ENCODE measurements at places on chromosomes 6 and 20.

DNA sequence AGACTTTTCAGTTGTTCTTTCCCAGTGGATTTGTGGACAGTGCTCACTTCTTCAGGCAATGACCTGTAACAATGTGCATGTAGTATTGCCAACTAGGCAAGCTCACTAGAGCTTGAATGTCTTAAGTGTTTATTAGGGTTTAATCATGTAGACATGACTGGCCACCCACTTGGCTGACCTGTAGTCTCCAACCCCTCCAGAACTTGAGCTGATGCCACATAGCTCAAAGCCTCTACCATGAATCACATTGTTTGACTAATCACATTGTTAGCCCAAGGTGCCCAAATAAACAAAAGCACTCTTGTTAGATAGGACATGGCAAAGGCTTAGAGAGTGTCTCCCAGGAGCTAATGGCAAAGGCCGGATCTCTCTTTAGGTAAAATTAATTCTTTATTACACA, 272.7 kb downstream of the GRIK2 start:
- DNase-seq: no peak

DNA sequence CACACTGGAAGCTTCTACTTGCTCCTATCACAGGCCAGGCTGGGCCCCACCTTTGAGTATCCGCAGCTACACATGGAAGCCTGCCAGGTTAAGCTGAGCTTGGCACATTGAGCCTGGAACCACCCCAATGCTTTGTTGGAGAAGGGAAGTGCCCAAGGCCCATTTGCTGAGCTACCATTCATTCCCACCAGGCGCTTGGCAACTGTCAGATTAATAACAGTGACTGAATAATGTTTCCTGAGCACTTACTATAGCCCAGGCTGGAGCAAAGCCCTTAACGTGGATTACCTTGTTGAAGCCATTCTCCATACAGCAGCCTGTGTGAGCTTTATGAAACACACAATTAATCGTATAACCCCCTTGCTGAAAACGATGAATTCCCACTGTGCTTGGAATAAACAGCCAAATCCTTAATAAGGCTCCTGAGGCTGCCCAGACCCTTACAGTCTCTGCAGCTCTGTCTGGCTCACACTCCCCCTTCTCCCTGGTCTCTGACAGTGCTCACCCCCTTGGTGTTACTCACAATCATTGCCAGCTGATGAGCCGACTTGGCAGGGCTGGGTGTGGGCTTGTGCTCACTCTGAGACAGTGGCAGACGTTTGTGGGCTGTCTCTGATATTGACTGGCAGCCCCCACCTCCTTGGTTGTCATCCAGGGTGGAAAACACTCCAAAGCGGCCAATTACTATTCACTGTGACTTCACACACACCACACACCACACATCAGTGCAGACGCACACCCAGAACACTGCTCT, 357.1 kb downstream of the MAFB start:
- DNase-seq: no peak

GRCh38 chr6:70371454-70372105, 41.7 kb upstream of the FAM135A start:
- DNase-seq: no peak

DNA sequence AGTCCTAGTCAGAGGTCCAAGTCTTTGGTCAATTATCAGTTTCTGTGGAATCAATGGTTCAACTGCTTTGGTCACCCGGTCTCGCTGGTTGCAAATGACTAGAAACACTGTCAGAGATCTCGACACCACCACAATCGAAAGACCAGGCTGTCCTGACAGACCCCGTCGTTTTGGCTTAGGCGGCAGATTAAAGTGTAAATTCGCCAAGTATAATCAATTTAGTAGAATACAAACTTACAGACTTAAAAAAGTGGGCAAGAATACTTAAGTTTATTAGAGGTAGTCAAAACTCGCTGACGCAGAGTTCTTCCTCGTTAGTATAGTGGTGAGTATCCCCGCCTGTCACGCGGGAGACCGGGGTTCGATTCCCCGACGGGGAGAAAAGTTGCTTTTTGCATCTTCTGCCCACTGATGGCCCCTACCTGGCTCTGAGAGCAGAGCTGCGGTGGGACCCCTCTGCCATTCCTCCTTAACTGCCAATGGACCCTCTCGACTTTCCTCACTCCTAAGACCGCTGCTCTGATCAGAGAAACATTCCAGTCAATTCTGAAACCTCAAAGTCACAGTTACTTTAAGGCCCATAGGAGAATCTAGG, 30.6 kb upstream of the ZNF184 start:
- peak; percentile 79 for DNase-seq

DNA sequence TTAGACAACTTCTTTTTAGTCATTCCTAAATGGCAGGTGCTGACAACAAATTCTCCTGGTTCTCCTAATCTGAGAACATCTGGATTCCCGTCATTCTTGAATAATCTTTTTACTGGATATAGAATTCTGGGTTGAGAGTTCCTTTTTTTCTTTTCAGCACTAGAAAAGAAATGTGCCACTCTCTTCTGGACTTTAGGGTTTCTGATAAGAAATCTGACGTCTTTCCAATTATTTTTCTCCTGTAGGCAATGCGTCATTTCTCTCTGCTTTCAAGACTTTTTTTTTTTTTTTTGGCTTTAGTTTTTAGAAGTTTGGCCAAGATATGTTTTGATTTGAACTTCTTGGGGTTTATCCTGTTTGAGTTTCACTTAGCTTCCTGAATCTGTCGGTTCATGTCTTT, 66.1 kb upstream of the RNF24 start:
- no peak for DNase-seq

GRCh38 chr6:14067656-14068055, 49.9 kb upstream of the CD83 start:
- peak; percentile 54 for DNase-seq

DNA sequence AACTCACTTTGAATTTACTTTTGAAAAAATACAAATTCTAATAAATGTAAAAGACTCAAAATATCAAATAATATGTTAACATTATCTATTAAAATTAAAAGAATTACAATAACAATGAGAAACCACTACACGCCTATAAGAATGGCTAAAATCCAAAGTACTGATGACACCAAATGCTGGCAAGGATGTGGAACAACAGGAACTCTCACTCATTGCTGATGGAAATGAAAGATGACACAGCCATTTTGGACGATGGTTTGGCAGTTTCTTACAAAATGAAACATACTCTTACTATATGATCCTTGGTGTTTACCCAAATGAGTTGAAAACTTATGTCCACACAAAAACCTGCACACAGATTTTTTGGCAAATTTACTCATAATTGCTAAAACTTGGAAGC, 15.6 kb upstream of the STX11 start:
- no peak for DNase-seq

DNA sequence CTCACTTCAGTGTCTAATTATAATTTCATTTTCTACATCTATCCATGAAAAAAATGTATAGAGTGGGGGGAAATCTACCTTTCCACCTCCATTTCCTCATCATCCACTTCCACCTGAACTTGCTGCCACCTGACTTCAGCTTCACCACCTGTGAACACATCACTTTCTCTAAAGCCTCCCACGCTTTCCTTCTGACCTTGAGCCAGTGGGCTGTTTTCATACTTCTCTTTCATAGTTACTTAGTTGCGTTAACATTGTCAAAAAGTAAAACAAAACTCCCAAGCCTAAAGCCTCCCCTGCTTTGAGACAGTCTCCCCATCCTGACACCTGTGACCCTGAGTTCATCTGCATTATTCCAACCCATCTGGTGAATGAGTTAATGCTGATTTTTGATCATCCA, 47.3 kb downstream of the KLHL31 start:
- no peak for DNase-seq

DNA sequence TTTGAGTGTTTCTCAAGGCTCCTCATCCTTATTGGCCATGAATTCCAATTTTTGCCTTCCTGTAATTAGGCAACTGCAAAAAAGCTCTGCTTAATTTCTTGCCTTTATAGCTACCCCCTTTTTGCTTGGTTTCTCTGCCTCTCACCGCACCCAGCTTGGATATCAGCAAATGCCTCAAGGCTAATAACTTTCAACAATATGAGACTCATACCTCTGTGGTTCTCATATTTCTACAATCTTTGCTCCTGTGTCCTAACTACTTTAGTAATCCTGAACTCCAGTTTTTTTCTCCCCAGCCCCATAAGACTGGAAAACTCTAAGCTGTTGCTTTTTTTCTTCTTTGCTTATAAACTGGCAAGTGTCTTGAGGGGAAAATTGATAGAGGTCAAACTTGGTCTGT, 88.8 kb downstream of the EYA2 start:
- DNase-seq: no peak

GRCh38 chr6:113482771-113483170, 374.4 kb upstream of the MARCKS start:
- no peak for DNase-seq

DNA sequence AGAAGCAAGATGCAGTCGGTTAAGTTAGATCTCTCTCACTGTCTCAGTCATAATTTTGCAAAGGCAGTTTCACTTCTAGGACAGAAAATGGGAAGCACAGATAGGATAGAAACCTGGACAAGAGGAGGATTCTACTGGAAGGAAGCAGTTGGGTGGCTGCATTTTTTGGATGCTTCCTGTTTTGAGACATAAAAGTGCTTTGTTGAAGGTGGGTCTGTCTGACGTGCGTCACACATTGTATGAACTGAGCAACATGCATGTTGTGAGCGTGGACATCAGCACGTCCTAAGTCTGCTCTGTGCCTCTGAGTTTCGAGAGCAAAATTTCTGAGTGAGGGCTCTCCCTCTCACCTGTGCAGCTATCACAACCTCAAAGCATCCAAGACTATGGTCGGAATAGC, 68.7 kb upstream of the SNX9 start:
- DNase-seq: no peak

DNA sequence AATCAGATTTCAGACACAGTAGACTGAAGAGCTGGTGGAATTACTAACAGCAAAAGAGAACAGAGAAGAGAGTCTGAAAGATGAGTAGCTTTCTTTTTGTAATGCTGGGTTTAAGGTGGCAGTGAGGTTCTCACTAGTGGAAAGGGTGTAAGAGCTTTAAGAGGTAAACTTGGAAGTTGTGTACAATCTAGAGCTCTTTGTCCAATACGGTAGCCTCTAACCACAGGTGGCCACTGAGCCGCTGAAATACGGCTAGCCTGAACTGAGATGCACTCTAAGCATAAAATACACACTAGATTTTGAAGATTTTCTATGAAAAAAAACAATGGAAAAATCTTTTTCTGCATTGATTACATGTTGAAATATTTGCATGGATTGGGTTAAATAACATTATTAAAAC, 4.0 kb downstream of the ELOVL2 start:
- DNase-seq: no peak

DNA sequence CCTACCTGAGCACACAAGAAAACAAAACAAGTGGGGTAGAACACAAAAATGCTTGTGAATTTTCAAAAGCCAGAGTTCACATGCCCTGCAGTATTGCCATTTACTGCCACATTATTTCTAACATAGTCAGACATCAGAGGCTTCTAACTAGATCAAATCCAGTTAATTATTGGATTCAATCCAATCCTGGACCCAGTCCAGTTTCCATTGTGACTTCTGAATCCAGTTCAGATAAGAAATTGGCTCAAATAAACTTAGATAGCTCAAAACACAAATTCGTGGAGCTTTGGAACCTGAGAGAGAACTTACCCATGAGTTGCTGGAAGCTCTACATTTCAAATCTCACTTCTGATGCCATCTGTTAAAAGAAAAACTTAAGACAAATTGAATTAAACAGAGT, 85.2 kb upstream of the ANKEF1 start:
- DNase-seq: no peak

DNA sequence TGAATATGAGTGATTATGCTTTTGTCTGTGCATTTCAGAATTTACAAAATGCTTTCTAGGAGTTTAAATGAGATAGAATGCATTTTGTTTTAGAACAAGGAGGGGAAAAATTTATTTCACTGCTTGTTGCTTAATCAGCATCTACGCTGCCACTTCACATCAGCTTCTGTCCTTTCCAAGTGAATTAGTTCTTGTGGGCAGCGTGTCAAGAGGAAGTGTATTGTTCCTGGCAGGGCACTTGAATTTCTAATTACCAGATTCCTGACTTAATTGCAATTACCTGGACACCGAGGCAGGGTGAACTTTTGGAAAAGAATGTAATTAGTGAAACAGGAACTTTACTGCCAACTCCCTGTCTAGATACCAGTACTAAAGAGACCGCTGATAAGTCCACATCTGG, 263.5 kb downstream of the TMEM242 start:
- no peak for DNase-seq

DNA sequence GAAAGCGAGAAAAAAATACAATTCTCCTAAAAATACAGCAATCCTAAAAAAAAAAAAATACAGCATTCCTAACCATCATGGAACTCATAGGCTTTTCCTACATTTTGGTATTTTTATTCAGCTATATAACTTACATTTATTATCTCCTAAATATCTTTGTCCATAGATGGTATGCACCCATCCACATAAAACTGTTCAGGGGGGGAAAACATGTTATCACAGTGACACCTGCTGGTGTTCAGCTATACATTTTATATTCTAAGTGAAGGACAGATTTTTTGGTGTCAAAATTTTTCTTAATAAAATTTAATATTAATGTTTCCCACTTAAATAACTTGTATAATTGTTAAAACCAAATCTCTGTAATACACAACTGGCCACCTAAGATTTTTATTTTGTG, 58.0 kb downstream of the BLOC1S5 start:
- DNase-seq: no peak

- DNase-seq: peak; percentile 45
Measured at GRCh38 chr6:132058975-132059374, 107.8 kb upstream of the CCN2 start.

DNA sequence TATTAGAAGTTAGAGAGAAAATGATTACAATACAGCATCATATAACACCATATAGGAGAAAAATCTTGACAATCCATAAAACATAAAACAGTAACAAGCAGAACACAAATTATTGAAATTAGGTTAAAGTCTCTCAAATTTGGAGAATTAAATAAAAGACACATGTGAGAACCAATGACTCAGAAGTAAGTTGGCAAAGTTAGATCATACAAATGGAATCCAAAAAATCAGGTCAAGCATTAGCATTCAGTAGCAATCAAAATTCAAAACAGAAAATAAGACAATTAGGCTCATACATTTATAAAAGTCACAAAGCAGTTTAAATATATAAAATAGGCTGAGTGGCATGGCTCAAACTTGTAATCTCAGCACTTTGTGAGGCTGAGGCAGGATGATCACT, 775.6 kb downstream of the PHF3 start:
- no peak for DNase-seq

DNA sequence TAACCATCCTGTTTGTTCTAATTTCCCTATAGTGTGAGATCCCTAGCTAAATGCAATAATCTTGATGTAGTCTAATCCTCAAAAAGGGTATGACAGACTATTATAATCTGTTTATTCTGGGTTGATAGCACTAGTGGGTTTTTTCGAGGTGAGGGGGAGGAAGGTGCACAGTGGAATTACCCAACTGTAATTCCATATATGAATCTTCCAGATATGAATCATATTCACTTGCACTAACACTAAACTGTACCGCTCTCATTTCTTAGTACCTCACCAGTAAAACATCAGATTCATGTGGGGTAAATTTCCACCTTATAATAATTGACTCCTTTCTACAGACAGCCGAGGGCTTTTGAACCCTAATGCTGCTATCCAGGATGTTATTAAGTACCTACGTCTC, 16.5 kb downstream of the NCOA7 start:
- no peak for DNase-seq
